Right cardiac atrium (tissue), 5 donors: ENCODE measurements at places on chromosomes 3 and 15. TPM values are rescaled to one million over a fixed set of nuclear protein-coding genes. Genes with fewer than 3 reads are reported as not detected.

DNA sequence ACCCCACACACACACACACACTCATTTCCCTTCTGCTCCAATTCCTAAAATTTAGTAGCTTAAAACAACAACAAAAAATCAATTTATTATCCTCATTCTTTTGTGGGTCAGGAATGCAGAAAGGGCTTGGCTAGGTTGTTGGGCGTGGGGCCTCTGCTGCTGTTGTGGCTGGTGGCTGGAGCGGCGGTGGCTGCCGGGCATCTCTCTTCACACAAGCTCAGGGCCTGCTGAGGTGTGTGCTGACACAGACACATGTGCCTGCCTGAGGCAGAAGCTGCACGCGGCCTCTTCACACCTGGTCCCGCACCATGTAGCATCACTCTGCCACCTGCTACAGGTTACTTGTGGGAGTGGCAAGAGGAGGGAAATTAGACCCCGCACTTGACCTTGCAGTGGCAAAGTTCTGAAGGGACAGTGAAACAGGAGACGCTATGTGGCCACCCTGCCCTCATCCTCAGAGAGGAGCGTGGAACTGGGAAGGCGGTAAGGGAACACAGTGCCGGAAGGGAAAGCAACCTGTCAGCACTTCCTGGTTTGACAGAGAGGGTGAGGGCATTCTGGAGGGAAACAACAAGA, 64.0 kb upstream of the PRR20G start:
- no peak for DNase-seq

GRCh38 chr3:120160050-120160449, 65.8 kb upstream of the GSK3B start:
- DNase-seq, result peak; percentile 63

DNA sequence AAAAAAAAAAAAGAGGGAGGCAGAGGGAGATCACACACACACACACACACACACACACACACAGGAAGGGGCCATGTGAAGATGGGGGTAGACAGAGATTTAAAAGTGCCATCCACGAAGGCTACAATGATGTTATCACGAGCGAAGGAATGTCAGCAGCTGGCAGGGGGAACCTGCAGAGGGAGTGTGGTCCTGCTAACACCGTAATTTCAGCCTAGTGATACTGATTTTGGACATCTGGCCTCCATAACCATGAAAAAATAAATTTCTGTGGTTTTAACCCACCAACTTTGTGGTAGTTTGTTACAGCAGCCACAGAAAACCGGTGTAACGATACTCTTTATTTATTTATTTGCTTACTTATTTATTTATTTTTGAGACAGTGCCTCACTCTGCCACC, 76.0 kb downstream of the TMCO5A start:
- no peak for DNase-seq

DNA sequence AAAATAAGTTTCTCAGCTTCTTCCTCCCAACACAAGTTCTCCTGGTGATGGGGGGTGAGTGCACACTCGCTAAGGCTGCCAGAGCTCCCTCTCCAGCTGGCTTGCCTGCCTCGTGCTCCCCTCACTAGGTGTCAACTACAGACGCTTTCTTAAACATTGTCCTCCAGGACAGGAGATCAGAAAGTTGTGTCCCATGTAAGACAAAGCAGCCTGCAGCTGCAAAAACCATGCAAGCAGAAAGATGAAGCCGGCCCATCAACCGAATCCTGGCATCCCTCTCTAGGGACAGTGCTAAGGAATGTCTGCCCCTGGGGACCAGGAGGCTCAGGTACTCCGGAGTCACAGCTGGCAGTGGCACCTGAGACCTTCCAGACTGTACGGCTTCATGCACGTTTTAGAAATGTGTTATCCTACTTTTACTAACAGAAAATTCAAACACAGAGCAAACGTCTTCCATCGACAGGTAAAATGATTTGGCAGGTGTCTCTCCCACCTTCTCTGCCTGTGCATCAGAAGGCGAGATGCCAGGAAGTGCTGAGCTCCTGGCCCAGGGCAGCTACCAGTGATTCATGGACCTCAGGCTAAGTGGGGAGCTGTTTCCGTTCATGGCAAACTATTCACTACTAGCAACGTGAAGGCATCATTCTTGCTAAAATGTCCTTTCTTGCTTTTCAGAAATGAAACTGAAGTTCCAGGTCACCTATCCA, 246.1 kb downstream of the ADAMTS17 start:
- no peak for DNase-seq

DNA sequence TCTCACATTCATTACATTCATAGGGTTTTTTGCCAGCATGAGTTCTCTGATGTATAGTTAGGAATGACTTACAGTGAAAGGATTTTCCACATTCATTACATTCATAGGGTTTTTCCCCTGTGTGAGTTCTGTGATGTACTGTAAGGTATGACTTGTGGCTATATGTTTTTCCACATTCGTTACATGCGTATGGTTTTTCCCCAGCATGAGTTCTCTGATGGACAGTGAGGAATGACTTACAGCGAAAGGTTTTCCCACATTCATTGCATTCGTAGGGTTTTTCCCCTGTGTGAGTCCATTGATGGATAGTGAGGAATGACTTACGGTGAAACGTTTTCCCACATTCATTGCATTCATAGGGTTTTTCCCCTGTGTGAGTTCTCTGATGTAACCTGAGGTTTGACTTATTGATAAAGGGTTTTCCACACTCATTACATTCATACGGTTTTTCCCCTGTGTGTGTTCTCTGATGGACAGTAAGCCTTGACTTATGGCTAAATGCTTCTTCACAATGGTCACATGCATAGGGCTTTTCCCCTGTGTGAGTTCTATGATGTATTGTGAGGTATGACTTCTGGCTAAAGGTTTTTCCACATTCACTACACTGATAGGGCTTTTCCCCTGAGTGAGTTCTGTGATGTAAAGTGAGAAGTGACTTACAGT, 47.4 kb downstream of the ZNF717 start:
- no peak for DNase-seq

DNA sequence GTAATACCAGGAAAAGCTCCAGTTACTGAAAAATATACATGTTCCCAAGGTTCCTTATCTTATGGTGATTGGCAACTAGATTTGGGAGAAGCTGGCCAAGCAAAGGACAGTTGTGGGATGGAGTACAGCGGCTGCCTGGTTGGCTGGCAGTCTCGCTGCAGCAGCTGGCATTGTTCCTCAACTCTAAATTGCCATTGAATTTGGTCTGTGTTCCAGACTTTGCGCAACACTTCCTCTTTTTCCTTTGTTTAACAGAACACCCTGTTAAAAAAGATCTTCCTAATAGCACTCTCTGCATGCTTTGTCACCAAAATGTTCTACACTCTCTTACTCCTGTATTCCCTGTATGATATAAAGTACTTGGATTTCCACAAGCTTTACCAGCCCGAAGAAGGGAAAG, 420.6 kb upstream of the RBMS3 start:
- peak; percentile 83 for DNase-seq

GRCh38 chr3:195268576-195269309, 2.2 kb downstream of the XXYLT1 start:
- no peak for DNase-seq

HIGD2B gene
- not detected for total RNA-seq

CRBN gene
- 56.8 TPM for total RNA-seq
